ENCODE measurements at places on chromosomes 13 and 19.

GRCh38 chr13:62781866-62782265, 1366.2 kb upstream of the PCDH20 start:
- DNase-seq, result no peak

- no peak for DNase-seq
Observed at GRCh38 chr19:33640773-33641172, 19.0 kb downstream of the CHST8 start.

GRCh38 chr19:2234996-2235380, 1.1 kb downstream of the PLEKHJ1 start:
- no peak for DNase-seq

DNA sequence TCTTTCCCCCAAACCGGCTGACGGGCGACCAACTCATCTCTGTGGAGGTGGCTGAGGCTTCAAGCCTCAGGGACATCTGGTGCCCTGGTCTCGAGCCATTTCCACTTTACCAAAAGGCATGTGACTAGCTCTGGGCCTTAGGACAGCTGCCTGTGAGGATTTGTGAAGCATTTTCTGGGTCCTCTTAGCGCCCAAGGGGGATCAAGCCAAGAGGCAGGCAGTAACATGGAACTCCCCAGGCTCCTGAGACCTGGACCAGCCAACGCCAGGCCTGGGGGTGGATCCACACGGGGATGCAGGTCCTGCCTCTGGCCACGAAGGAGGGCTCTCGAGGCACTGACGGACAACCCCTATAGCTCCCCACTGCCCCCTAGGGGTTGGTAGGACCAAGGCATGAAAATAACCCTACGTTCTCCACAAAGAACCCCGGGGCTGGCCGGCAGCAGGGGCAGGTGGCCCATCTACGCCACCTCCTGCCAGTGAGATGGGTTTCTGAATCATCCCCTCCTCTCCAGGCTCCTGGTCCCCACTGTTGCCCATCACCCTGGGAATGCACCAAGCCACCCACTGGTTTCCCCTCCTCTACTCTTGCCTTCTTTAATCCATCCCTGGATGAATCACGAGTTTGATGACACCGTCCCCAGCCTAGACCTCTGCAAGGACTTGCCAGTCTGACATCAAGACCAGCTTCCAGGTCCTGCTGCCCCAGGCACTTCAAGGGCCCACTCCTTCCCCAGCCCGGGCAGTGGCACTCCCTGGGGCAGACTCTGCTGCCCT, 7.0 kb upstream of the MYDGF start:
- DNase-seq, result no peak

DNA sequence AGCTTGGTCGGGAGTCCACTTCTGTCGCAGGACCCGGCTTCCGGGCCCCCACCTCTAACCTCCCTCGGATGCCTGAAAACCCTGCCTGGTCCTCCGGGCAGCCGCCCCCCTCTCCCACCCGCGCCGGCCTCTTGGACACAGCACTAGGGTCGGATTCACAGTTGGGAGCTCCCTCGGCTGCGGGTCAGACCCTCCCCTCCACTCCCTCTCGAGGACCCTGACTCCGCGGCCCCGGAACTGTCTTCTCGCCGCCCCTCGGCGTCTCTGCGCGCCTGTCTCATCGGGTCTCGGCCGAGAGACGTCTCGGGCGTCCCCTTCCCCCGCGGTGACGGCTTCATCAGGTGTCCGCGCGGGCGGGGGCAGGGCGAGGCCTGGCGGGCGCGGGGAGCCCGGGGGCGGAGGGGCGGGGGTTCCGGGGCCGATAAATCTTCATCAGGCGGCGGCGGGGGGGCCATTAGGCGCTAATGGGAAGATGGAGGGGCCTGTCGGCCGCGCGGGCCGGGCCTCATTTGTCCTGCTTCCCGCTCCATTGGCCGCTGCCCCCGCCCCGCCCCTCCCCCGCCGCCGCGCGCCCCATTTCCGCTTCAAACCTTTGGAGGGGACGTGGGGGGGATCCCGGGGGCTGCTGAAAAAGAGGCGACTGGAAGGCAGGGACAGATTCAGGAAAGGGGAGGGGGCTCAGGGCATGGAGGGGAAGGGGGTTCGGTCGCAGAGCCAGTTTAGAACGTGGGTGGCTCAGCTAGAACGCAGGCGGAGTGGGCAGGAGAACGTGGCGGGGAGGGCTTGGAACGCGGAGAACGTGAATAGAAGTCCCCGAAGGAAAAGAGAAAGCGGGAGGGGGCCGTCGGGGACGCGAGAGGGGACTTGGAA, 11.8 kb upstream of the ERFL start:
- DNase-seq, result no peak

- no peak for DNase-seq
Observed at GRCh38 chr13:28429685-28430290, 65.1 kb downstream of the FLT1 start.

All from effector memory CD8-positive, alpha-beta T cell (primary cell).